Esophagus mucosa (tissue), 1 donor: ENCODE measurements at places on chromosomes 4 and X.

DNA sequence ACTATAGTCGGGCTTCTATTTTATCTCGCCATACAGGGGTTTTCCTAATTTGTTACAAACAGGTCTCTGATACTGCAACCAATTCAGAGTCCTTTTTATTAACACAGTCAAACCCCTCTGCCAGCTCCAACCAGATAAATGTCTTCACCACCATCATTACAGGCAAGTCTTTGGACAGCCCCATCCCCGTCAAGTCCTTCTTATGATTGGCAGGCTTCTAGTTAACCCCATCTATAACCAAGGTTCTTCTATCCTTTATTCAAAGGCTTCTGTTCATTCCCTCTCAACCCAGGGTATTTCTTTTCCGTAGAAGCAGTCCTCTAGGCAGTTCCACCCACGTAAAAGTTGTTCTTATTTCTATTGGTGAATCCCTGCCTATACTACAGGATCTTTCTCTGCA is 29.9 kb upstream of the FOXR2 start:
- no peak for ATAC-seq

GRCh38 chrX:31550158-31550557 is 478.3 kb upstream of the FTHL17 start:
- no peak for ATAC-seq

- ATAC-seq = peak; percentile 52
These were observed 162.8 kb downstream of the NHS start for GRCh38 chrX:17537723-17538243.

DNA sequence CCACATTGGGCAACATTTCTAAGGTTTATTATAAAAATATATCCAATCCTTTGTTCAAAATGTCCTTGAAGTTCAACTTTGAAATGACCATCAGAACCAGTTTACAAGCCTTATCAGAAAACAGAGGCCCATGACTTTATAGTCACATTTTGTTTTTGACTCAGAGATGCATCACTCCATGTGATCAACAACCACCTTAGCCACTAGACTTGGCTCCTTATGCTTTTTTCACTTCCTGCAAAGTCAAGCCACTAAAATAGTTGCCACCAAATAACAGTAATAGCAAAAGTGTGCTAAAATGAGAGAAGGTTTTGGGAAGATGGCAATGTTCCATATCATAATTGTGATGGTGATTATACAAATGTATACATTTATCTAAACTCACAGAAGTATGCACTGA is 181.7 kb downstream of the MAML3 start:
- no peak for ATAC-seq

DNA sequence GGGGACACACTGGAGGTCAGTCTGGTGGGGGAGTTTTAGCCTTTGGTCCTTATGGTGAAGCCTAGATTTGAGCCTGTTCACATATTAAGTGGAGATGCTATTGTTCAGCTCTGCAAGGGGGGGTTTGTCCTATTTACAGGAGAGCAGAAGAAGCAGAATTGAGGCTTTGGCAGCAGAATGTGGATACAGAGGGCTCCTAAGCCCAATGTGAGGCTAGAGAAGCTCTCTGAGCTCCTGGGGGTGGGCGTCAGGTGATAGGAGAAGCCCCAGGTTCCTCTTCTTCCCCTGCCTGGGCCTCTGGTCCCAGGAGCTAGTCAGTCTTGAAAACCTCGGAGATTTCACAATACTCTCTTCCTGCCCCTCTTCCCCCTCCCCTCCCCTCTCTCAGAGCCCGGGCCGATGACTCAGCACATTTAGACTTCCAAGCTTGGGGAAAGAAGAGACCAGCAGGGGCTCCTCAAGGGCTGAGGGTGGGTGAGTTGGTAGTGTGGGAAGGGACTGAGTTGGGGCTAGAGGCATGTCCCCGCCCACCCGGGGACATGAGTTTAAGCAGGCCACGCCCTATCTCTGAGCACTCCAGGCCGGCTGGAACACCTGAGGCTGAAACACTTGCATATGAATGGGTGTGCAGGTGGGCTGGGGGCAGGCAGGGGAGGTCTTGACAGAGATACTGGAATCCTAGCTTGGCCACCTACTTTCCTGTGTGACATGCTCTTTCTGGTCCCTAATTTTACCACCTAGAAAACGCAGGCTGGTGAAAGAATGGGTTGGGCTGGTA is 3.4 kb downstream of the TFE3 start:
- no peak for ATAC-seq

GRCh38 chr4:40687676-40688389 is 58.2 kb upstream of the RBM47 start:
- ATAC-seq = no peak

DNA sequence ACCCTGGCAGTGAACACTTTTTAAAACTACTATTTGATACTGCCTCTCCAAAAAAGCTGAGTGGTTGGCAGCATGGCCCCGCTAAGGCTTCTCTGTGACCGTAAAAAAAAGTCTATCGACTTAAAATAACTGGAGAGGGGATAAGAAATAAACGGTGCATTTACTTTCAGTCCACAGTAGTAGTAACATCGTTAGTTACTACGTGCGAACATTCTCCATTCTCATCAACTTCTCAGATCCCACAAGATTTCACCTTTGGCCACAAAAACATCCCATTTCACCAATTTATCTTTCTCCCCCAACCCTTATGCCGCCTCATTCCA is 524 bp upstream of the EXOSC9 start:
- ATAC-seq = no peak

GRCh38 chr4:156191044-156191781 is 237.5 kb upstream of the CTSO start:
- no peak for ATAC-seq

DNA sequence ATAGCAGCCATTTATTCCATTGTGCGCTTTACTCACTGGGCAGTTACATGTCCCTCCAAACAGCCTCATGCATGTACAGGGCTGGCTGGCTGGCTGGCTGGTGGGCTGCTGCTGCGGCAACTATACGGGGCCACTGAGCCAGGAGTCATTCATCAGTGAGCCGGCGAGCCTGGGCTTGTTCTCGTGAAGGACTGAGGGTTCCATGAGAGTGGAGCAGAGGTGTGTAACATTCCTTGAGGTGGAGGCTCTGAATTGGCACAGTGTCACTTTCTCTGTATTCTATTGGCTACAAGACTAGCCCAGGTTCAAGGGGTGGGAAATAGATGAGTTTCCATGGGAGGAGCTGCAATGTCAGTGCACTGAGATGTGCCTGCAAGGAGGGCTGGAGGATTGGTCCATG is 89.1 kb downstream of the ARHGAP10 start:
- peak; percentile 70 for ATAC-seq

DNA sequence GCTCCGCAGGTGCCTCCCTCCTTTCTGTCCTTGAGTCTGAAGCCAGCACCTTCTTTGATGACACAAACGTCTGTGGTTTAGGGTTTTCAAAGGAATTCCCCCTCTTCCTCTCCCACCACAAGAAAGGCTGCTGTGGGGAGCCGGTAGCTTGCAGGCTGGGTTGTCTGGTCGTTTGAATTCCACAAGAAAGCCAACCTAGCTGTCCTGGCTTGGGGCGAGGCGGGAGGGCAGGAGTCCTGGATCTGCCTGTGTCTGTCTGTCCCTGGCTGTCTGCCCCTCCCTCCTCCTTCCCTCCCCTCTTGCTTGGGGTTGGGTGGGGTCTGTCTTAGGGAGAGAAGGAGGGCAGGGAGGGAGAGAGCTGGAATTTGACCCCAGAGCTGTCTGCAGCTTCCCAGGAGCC is 56.3 kb downstream of the SHROOM2 start:
- no peak for ATAC-seq

GRCh38 chr4:176185051-176185450 is 10.3 kb downstream of the SPATA4 start:
- ATAC-seq = no peak

- no peak for ATAC-seq
These were observed 5.2 kb upstream of the PDE6B start for GRCh38 chr4:620201-620600.

DNA sequence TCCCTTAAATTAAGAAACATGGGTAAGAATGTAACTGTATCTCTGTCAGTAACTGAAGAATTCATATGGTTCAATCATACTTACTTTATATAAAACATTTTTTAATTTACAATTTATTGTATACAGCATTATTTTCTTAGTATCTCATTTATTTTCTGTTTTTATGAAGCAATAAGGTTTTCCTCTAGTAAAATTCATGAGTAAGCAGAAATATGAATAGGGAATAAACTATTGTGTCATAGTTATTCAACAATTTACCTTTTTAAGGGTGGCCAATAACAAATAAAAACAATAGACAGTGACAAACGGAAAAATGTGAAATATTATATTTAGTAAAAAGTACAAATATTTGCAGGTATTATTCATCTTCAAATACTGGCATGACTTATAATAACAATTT is 624.4 kb downstream of the TECRL start:
- no peak for ATAC-seq

DNA sequence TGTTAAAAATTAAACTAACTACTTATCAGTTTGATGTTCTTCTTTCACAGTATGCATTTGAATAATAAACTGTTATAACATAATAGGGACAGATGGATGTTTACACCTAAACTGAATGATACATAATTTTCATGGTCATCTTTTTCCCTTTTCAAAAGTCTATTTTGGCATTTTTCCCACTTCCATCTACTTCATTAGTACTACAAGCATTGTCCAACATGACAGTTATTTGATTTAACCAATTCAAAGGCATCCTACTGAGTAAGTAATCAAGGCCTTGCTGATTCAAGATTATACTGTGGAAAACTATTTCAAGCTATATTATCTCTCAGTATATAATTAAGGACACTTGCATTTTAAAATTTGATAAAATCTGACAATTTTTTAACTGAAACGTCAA is 212.9 kb downstream of the FAT4 start:
- ATAC-seq = no peak

DNA sequence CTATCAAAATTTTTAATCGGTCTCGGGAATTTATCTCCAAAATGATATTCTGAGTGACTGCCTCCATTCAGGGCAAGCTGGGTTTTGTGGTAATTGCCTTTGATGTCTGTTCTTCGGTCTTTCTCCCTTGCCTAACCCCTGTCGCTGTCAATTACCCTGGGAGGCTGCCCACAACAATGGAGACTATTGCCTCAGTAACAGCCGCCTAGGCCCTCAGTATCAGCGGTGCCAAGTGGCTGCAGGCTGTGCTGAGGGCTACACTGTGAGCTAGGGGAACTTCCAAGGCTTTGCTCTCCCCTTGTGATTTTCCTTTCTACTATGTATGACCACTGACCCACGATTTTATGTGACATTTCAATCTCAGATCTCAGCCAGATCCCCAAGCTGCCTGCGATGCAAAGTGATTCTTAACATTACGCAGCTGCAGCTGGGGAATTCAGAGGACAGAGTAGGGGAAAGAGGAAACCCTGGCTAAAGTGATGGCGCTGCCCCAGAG is 36.3 kb upstream of the REST start:
- no peak for ATAC-seq

DNA sequence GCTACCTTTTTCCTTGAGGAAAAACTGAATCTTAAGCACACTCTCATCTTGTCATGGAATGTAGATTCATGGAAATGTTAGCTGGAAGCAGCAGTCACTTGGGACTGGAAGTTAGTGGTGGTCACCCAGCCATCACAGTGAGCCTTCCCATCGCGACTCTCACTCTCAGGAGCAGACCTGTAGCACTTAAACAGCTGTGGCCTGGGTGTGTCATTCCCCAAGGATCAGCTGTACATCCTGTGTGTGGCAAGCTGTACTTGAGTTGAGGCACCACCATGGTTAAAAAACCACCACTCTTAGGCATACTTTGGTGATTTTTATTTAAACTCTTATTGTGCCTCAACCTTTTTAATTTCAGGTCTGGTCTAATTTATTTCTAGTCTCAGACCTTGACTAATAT is 46.7 kb downstream of the JADE1 start:
- no peak for ATAC-seq

DNA sequence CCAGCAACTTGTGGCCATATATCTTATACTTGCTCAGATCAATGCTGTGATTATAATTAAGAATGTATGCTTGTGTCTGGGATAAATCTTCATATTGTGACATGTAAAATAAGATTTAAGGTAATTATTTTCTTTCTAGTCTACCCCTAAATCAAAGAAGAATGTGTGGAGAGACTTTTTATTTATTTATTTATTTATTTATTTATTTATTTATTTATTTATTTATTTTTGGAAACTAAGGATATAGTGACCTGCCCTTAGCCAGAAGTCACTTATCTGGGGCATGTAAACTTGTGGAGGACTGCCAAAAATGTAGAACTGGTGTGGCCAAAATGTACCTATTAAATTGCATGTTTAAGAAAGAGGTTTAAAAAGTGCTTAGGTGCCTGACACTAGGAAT is 144.3 kb downstream of the BEND2 start:
- no peak for ATAC-seq

GRCh38 chr4:95835672-95836071 is 4.2 kb upstream of the PDHA2 start:
- ATAC-seq = no peak

DNA sequence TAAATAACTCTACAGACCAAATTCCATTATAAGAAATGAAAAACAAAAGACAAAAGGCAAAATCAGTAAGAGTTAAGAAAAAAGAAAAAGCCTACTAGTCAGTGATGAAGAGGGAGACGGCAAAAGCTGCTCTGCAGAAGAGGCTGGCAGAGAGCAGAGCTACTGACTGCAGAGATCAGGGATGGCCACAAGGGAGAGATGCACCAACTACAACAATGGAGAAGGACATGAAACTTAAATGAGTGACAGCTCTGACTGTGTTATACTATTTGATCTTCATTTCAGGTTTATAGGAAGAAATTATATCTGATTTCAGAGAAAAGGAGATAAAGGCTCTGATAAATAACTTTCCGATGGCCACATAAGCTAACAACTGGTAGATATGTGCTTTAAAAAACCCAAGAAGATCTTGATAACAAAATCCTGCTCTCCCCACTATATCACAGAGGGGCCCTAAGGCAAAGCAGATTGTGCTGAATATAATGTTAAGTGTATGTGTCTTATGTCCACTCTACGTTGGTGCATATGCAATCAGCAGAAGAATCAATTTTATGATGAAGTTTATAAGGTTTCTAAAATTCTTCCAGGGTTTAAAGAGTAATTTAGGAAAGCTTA is 58.4 kb upstream of the COX18 start:
- peak; percentile 59 for ATAC-seq

DNA sequence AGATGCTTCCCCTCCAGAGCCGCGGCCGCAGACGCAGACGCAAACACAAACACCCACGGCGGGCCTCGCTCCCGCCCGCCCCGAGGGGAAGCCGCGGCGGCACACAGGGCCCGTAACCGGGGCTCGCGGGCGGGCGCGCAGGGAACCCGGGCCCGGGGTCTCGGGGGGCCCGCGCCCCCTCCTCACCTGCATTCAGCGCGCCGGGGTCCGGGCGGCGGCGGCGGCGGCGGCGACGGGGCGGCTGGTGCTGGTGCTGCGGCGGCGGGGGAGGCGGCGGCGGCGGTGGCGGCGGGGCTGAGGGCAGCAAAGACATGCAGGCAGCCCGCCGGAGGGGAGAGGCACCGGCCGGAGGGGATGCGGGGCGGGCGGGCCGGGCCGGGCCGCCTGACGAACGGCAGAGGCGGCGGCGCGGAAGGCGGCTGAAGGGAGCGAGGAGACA is 255 bp upstream of the CNOT6L start:
- peak; percentile 0 for ATAC-seq

DNA sequence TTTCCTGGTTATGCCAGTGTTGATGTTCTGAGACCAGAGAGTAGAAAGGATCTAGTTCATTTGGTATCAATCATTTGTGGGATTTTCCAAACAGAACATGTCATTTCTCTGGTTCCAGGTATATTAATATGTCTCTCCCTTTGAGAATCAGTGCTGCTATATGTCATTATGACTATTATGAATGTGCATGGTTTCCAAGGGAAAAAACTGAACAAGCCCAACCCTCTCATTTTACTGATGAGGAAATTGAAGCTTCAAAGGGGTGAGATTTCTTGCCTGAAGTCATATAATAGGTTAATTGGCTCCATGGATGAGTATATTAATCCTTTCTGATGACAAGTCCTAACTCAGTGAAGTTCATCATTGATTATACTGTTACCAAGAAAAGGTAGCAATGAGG is 31.9 kb downstream of the RUFY3 start:
- ATAC-seq = no peak
